DMS 273 treated with DMSO at 0.1 percent for 48 hours (cell line): ENCODE measurements at places on chromosomes 1 and 21.

DNA sequence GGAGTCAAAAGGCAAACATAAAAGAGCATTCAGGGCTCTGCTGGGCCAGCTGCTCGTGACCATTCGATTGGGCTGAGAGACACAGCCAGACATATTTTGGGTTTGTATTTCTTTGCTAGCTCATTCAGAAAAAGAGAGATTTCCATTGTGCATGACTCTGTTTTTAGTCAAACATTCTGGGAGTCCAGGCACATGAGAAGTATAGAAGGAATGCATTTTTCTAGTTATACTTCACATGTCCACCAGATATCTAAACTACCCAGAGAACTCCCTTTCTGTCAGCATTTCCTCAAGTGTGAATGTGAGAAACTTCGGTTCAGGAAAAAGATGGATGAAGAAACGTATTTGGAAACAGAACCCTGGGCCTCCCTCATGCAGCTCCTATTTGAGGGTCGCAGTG lies 6.3 kb upstream of the KCNE1 start:
- DNase-seq, result no peak

DNA sequence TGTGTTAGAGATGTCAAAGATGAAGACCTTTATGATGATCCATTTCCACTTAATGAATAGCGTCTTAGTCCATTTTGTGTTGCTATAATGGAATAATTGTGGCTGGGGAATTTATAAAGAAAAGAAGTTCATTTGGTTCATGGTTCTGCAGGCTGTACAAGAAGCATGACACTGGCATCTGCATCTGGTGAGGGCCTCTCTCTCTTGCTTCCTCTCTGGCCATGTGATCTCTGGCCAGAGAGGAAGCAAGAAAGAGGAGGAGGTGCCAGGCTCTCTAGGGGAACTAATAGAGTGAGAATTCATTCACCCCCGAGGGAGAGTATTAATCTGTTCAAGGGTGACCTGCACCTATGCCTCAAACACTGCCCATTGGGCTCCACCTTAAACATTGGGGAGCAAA lies 242.8 kb downstream of the DISC1 start:
- no peak for DNase-seq

- no peak for DNase-seq
Observed at GRCh38 chr1:115809076-115809475, 31.9 kb downstream of the NHLH2 start.

- no peak for DNase-seq
Observed at GRCh38 chr1:245663841-245664240, 509.1 kb downstream of the KIF26B start.

- peak; percentile 100 for DNase-seq
Observed at GRCh38 chr1:40708750-40709099, 17.2 kb downstream of the NFYC start.

- no peak for DNase-seq
Observed at GRCh38 chr21:38376235-38376634, 119.4 kb downstream of the KCNJ15 start.

- no peak for DNase-seq
Observed at GRCh38 chr1:232979558-232979957, 29.1 kb downstream of the NTPCR start.

DNA sequence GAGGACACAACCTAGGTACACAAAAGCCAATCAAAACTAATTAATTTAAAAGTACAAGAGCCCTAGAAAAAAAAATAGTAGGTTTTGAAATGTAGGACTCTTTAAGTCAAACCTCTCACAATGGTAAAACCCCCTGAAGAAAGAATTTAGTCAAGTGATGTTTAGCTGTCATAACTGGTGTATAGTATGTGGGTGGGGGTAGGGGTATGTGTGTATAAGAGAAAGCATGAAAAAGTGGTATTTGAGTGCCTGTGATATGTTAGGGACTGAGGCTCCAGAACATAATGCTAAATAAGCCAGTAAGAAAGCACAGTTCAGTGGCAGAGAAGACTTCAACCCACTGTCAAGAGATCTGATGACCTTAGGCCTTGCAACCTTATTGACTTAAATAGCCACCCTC lies 507.9 kb downstream of the TTLL7 start:
- no peak for DNase-seq

- no peak for DNase-seq
Observed at GRCh38 chr1:119587341-119587740, 60.7 kb downstream of the ZNF697 start.

- DNase-seq, result no peak
Observed at GRCh38 chr21:40333731-40334130, 466.5 kb downstream of the PCP4 start.

DNA sequence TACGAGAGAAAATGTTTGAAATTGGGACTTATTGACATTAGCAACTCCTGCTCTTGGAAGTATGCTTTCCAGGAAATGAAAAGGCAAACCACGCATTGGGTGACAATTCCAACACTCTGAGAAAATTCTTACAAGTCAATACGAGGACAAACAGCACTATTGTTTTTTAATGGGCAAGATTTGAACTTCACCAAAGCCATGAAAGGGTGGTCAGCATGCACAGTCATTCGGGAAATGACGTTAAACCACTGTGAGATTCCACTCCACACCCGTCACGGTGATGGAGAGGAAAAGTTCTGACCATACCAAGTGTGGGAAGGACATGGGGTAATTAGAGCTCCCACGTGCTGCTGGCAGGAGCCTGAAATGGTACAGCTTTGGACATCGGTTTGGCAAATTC lies 12.2 kb upstream of the PRXL2B start:
- DNase-seq, result no peak

DNA sequence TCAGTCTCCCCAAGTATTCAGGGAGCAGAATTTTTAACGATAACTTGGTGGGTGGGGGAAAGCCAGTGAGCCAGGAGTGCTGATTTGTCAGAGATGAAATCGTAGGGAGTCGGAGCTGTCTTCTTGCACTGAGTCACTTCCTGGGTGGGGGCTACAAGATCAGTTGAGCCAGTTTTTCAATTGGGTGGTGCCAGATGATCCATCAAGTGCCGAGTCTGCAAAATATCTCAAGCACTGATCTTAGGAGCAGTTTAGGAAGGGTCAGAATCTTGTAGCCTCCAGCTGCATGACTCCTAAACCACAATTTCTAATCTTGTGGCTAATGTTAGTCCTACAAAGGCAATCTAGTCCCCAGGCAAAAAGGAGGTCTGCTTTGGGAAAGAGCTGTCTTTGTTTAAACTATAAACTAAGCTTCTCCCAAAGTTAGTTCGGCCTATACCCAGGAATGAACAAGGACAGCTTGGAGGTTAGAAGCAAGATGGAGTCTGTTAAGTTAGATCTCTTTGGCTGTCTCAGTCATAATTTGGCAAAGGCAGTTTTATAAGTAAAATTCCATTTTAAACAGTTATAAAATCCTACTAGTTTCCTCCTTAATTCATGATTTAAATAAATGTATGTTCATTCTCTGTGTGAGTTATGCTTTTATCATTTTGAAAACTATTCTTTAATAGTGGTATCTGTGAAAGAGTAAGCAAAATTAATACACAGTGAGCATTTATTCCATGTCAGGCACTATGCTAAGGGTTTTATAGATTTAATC lies 51.7 kb downstream of the SLC16A1 start:
- DNase-seq, result no peak

- DNase-seq, result no peak
Observed at GRCh38 chr1:214707306-214708087, 104.5 kb downstream of the CENPF start.

- DNase-seq, result no peak
Observed at GRCh38 chr21:17622018-17622417, 9.3 kb upstream of the BTG3 start.

GRCh38 chr1:236734141-236734765 lies 48.0 kb downstream of the ACTN2 start:
- DNase-seq, result no peak
